ENCODE measurements at places on chromosomes 16 and 17.
A peak's percentile ranks its signal among the peaks of the same experiment; 100 is the strongest.

GRCh38 chr17:40755231-40755630 lies at the start of gene KRT25:
Gene KRT25, minus strand, starts transcription at chr17:40755331. Its CDS starts 60 bp downstream, at chr17:40755271.
- no peak for DNase-seq

GRCh38 chr16:3949287-3949686 lies 68.8 kb upstream of the CREBBP start:
- no peak for DNase-seq

GRCh38 chr16:13118091-13118490 lies 216.7 kb downstream of the SHISA9 start:
- DNase-seq: no peak

GRCh38 chr16:77674888-77675287 lies 47.4 kb upstream of the NUDT7 start:
- DNase-seq: no peak

- DNase-seq: no peak
Observed at GRCh38 chr16:68093816-68094613, 8.8 kb downstream of the NFATC3 start.

GRCh38 chr16:88806491-88807111 lies 3.0 kb downstream of the CDT1 start:
- DNase-seq: no peak

DNA sequence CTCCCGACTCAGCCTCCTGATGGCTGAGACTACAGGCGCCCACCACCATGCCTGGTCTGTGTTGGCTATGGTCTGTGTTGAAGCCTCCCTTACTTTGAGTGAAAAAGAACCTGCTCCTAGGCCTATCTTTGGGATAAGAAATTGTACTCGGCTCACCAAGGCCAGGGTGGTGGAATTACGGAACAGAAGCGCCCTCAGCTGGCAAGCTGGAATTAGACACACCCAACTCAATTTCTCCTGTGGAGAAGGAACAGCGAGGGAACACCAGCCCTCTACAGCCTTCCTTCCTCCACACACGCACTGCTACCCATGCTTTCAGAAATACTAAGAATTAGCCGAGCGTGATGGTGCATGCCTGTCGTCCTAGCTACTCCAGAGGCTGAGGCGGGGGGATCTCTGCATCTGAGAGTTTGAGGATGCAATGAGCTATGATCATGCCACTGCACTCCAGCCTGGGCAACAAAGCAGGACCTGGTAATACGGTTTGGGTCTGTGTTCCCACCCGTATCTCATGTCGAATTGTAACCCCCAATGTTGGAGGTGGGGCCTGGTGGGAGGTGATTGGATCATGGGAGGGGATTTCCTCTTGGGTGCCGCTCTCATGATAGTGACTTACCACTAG lies 40.1 kb upstream of the RBBP6 start:
- DNase-seq: no peak

DNA sequence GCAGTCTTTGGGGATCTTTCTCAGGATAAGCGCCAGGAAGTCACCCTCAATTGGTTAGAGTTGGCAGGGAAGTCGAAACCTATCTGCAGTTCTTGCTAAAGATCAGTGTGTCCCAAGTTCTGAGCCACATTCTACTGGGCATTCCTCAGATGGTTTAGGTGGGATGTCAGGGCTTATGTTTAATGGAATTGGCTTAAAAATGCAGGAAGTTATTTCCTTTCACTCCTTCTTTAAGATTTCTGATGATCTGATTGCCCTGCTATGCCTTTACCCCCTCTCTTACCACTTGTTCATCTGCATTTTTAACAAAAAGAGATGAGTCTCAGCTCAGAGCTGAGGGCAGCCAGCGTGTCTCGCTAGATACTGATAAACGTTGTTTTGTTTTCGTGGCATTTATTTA lies 30.8 kb downstream of the FOXL1 start:
- DNase-seq: no peak

- DNase-seq: no peak
Observed at GRCh38 chr16:75482434-75483205, 12.6 kb downstream of the CHST6 start.

DNA sequence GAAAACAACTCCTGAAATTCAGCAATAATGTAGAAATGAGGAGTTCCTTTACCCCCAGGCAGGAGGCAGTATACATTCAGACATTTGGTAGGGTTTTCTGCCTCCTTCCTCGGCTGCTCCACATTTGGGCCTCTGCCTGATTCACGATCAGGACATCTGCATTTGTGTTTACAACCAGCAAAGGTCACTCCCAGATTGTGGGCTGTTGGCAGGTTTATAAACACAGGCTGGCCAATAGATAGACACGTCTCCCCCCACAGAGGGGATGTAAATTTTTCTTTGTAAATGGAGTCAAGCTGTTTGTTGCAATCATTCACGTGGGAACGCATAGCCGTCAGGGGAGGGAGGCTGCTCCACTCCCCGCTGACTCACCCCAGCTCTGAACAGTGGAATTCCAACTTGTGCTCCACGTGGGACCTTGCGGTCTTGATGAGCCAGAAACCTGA lies 252.1 kb upstream of the N4BP1 start:
- DNase-seq: no peak

GRCh38 chr17:45578516-45579455 lies 88.3 kb upstream of the PLEKHM1 start:
- DNase-seq: no peak

DNA sequence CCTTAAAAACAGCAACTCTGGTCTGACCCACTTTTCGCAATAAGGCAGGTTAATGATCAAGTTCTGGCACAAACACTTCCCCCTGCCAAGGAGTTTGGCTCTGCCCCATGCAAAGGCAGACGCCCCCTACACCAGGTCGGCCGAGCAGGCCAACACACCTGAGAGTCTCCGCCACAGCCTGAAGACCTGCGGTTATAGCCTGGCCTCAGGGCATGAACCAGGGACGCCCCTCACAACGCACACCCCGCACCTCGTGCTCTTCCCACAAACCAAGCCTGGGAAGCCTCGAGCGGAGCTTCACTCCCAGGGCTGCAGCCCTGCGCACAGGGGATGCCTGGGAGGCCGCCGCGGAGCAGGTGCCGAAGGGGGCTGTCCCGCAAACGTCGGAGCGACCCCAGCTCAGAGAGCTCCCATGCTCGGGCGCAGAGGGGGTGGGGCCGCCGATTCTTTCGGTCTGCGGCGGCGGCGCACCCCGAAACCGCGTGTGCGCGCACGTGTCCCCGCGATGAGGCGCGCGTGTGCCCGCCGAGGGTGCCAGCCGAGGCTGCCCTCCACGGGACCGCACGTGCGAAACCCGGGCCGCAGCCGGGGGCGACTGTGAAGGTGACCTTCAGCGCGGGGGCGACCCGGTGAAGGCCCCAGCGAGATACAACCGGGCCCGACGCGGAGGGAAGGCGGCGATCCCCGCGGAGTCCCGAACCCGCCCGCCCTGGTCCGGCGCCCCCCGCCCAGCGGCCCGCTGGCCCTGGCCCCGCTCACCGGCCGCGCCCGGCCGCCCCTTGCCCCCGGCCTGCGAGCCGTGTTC lies 559 bp downstream of the CLUH start:
- DNase-seq: no peak

GRCh38 chr17:69997332-69997731 lies 77.7 kb upstream of the KCNJ16 start:
- no peak for DNase-seq

- no peak for DNase-seq
Observed at GRCh38 chr17:44209786-44210341, 9.6 kb downstream of the UBTF start.

GRCh38 chr17:78979780-78980623 lies at the start of gene LGALS3BP:
Gene LGALS3BP, minus strand, starts transcription at chr17:78979923. Its CDS starts 2,732 bp downstream, at chr17:78977191.
- no peak for DNase-seq

- no peak for DNase-seq
Observed at GRCh38 chr16:28603381-28604185, 6.3 kb downstream of the SULT1A1 start.

DNA sequence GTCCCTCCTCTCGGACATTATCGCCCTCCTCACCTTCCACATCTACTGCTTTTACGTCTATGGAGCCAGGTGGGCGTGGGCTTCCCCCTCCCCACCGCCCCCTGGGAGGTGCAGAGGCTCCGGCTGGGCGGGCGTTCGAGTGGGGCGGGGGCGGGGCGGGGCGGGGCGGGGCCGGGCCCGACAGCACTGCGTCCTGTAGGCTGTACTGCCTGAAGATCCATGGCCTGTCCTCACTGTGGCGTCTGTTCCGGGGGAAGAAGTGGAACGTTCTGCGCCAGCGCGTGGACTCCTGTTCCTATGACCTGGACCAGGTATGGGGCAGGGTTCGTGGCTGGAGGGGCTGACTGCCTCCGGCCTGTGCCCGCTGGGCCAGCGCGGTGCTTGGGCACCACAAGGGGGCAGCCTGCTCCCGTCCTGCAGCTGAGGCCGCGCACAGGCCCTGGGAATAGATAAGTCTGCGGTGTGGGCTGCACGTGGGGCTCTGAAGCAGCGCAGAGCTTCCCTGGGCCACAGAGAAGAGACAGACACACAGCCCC lies 9.2 kb downstream of the PIGQ start:
- DNase-seq: peak; percentile 31

GRCh38 chr17:21021208-21021803 lies 21.5 kb downstream of the USP22 start:
- no peak for DNase-seq

DNA sequence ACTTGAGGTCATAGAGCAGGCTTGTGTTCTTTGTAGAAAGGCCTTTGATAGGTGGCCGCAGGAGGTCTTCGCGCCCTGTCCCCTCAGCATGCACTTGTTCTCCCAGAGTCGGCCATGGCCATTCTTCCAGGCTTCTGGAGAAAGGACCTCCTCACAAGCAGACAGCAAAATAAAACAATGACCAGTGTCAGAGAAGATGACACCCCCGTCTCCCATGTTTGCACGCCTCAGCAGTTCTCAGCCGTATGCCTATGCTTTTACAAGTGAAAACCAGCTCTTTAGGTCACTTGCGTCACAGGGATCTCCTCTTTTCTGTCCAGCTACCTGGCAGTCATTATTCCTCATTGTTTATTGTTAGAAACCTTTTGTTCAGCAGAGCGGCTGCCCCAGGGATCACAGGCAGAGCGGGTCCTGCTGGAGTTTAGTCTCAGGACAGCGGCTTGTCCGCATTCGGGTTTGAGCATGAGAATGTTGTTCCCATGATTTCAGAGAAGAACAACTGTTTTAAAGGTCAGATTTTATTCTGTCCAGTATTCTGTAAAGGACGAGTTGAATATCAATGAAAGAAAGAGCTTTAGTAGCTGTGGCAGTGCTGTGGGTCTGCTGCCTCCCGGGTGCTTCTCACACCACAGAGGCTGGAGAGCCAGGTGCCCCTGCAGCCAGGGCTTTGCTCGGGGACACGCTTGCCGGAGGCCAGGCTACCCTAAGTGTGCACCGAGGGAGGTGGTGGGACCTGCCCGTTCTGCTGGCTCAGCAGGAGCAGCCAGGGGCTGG lies 123.9 kb downstream of the RPTOR start:
- DNase-seq: no peak

- no peak for DNase-seq
Observed at GRCh38 chr16:86067516-86067915, 168.6 kb downstream of the IRF8 start.

DNA sequence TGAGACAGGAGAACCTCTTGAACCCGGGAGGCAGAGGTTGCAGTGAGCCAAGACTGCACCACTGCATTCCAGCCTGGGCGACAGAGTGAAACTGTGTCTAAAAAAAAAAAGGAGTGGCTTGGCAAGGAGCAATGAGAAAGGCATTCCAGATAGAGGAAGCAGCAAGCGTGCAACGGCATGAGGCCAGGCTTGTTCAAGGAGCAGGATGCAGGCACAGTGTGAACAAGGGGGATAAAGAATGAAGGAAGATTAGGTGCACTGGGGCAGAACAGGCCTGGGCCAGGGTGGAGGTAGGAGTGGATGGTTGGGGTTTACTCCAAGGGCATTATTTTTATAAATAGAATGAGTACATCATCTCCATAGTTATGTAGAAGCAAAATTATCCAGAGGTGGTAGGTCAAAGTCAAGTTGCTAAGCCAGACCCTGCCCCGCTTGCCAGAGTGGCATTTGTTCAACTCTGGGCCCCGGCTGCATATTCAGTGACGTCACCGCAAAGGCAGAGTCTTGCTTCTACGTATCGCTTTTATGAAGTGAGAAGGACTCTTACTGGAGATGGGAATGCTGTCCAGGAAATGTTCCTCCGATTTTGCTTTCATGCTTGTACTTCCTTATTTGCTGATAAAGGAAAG lies 100.2 kb downstream of the KATNIP start:
- DNase-seq: no peak

DNA sequence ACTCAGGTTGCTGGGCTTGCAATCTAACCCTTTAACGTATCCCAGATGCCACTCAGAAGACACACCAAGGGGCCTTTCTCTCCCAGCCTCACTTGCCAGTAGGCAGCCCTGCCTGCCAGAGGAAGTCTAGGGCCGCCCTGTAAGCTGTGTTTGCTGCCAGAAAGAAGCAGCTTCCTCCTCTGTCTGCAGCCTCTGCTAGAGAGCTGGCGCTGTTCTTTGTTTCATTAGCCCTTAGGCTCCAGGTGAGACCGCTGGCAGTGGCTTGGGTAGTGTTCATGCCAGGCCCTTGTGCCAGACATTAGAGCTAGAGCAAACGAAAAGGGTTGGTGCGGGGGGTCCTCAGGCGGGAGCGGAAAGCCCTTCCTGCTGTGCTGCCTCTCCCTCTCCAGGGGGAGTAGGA lies 8.9 kb downstream of the CTRL start:
- no peak for DNase-seq

- DNase-seq: no peak
Observed at GRCh38 chr17:47997586-47997985, 26.7 kb downstream of the CDK5RAP3 start.

GRCh38 chr17:7836596-7837407 lies 2.8 kb downstream of the KDM6B start:
- DNase-seq: peak; percentile 45

GRCh38 chr16:4330277-4330874 lies 14.5 kb downstream of the GLIS2 start:
- peak; percentile 61 for DNase-seq

DNA sequence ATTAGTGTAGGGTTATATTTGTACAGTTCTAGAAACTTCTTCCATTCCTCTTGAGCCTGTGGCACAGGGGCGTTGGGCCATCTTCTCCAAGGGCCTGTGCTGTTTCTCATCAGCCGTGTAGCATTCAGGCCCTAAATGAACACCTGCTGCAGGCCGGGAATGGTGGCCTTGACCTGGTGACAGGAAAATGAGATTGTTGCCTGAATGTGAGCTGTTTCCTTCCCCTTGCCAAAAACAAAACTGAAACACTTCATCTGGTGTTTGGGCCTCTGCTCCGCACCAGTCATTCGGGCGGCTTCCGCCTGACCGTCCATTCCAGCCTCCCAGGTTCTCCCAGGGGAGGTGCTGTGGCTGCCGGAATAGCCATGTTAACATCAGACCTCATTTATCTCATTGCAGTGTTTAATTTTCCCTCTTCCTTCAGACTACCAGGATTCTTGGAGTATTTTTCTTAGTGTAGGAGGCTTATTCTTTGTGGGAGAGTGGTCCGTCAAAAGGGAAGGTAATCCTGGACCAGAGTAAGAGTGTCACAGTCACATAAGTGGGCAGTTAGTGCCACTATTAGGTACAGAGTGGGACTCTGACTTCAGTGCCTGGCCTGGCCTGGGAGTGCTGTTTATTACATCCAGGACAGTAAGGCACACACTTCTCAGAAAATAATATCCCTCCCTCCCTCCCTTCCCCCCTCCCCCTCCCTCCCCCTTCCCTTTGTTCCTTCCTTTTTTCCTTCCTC lies 61.9 kb downstream of the WWP2 start:
- DNase-seq: no peak

GRCh38 chr17:34670618-34671017 lies 91.2 kb downstream of the TMEM132E start:
- DNase-seq: no peak

GRCh38 chr17:61075988-61076387 lies 323.7 kb upstream of the TBX2 start:
- DNase-seq: no peak

All from activated T-helper 9 cell treated with anti-CD3 and anti-CD28 coated beads, Interleukin-2, amount 50 U/mL, for 16 hours (primary cell).